ENCODE measurements at places on chromosomes 7 and 10. TPM values are rescaled to one million over a fixed set of nuclear protein-coding genes. Genes with fewer than 3 reads are reported as not detected.

- no peak for DNase-seq
Observed at GRCh38 chr10:5094265-5095205, at the start of gene AKR1C3. Gene AKR1C3 (plus strand): TSS chr10:5094414. CDS start chr10:5094445, 31 bp downstream.

GRCh38 chr10:71052076-71052660 is 160.2 kb upstream of the UNC5B start:
- no peak for DNase-seq

GRCh38 chr7:5421714-5422395 is 1.8 kb downstream of the TNRC18 start:
- DNase-seq = peak; percentile 71

- DNase-seq = no peak
Observed at GRCh38 chr7:117750612-117751563, 122.4 kb downstream of the CTTNBP2 start.

UCN3 gene
- polyA plus RNA-seq = 0.58 TPM

NKX2-3 gene
- polyA plus RNA-seq = not detected
